ENCODE measurements at places on chromosomes 5 and 9.
A peak's percentile ranks its signal among the peaks of the same experiment; 100 is the strongest.

DNA sequence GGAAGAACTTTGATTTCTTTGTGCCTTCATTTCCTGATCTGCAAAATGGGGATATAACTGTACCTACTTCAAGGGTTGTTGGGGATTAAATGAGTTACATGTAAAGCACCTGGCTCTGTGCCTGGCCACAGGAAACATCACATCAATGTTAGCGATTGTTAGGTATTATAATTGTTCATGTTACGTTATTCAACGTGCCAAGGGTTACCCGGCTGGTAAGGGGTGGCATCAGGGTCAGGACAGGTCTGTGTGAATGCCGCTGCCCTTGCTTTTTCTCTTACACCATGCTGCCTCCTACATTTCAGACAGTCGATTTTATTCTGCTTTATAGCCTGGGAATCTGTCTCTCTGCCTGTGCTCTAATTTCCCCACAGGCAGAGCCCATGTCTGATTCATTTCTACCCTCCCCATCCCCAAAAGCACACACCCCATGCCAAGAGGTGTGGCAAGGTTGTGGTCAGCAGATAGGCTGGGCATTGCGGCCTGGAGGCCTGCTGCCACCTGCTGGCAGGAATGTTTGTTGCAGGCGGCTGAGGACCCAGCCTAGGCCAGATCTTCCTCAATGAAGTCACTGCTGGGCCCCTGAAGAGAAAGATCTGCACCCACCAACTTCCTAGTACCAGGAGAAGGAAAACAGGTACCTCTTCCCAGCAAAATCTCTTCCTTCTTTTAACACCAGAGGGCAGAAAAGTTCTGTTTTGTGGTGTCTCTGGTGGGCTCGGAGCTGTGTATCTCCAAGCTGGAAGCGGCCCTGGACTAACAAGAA is 5.3 kb downstream of the ANKS6 start:
- DNase-seq, result no peak

GRCh38 chr5:41193456-41194205 is 19.7 kb downstream of the C6 start:
- DNase-seq, result no peak

DNA sequence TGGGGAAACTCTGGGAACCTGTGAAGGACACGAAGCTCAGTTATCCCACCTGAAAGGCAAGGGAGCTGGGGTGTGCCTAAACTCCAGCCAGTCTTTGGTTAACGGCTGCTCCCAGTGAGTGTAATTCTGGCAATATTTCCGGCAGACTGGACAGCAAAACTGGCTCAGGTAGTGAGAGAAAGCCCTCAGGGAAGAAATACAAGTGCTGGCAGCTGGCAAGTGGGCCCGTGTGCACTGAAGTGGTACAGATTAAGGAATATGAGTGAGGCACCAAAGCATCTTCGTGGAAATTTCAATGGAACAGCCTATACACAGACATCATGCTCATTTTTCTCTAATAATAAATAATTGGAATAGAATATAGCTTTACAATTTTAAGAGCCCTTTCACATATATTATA is 56.2 kb downstream of the ABHD17B start:
- DNase-seq, result no peak

- DNase-seq, result peak; percentile 48
Measured at GRCh38 chr5:134145779-134146581, 30.8 kb downstream of the SKP1 start.

DNA sequence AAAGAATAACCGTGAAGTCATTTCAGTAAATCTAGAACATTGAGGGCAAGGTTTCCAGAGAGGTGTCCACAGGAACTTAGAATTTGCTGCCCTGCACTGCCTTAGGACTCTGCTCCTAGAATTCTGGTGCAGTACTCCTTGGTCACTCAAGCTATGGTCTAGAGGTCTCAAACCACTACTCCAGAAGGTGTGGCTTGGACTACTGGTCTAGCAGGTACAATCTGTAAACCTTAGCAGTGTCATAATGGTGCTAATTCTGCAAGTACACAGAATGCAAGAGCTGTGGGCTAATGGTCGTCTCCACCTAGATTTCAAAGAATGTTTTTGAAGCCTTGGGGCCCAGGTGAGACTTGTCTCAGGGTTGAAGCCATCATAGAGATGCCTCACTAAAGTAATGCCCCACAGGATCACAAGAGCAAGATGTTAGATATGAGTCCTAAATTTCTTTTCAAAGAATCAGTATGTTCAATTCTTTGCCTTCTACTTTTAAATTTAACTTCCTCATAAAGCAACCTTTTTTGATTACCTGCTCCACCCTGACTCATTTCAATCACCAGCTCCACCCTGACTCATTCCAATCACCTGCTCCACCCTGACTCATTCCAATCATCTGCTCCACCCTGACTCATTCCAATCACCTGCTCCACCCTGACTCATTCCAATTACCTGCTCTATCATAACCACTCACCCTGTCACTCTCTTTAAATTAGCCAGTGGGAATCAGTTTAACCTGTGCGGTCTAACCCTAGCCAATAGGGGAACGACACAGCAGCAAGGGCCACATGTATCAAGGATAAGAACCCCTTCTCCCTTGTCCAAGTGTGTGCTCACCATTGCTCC is 1111.8 kb upstream of the ACO1 start:
- no peak for DNase-seq

DNA sequence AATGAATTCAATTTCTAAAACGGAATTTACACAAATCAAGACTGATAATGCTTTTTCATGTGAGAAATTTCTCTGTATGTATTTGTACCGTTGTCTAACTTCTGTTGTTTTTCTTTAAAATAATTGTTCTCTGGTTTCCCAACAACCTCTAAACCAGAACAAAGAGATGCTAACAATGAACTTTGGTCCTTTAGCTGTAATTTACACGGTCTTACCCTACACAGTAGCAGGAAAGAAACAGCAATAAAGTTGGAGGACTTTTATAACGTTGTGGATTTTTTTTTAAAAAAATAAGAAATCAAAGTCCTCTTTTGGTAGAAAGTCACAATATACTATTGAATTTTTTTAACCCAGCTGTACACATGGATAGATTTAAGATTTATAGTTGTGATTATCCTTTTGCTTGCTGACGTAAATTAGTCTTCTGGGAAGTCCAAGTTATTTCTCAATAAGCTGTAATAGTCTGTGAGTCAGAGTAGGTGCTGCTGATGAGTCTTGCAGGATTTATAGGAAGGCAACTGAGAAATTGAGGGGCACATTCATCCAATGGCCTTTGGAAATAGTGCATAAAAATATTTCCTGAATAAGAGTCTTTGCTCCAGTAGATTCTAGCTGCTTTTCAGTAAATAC is 76.8 kb upstream of the PCSK1 start:
- DNase-seq, result no peak

DNA sequence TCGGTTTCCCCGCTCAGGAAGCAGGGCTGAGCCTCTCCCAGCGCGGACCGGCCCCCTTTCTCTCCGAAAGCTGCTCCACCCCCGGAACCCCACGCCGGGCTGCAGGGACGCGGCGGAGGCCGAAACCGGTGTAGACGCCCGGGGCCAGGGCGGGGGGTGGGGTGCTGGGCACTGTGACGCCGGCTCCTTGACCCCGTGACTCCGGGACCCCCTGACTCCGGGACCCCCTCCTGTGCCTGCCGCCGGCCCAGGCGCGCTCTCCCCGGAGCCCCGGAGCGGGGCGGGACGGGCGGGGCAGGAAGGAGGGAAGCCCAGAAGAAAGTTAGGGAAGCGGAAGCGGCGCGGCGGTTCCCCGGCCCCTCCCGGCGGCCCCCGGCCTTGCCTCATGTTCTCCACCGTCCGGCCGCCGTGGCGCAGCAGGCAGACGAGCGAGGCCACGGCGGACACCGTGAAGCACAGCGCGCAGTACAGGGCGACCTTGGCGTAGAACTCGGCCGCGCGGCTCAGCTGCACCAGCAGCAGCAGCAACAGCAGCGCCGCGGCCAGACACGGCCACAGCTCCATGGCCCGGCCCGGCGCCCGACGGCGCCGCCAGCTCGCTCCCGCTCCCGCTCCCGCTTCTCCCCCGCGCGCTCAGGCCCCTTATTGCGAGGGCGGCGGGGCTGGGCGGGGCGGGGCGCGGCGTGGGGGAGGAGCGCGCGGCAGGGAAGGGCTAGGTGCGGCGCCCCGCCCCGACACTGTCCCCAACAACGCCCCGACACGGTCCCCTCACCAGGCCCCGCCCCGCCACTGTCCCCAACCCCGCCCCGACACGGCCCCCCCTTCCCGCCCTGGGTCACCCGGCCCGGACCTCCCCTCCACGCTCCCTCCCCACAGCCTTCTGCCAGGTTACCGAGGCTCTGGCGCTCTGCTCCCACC is at the start of gene AGPAT2:
AGPAT2 (minus strand) TSS at position 664 of the 918 bp plus-strand sequence; CDS start at position 564, 100 bp downstream.
- DNase-seq, result peak; percentile 9

GRCh38 chr9:18368206-18368605 is 105.7 kb upstream of the ADAMTSL1 start:
- DNase-seq, result no peak

DNA sequence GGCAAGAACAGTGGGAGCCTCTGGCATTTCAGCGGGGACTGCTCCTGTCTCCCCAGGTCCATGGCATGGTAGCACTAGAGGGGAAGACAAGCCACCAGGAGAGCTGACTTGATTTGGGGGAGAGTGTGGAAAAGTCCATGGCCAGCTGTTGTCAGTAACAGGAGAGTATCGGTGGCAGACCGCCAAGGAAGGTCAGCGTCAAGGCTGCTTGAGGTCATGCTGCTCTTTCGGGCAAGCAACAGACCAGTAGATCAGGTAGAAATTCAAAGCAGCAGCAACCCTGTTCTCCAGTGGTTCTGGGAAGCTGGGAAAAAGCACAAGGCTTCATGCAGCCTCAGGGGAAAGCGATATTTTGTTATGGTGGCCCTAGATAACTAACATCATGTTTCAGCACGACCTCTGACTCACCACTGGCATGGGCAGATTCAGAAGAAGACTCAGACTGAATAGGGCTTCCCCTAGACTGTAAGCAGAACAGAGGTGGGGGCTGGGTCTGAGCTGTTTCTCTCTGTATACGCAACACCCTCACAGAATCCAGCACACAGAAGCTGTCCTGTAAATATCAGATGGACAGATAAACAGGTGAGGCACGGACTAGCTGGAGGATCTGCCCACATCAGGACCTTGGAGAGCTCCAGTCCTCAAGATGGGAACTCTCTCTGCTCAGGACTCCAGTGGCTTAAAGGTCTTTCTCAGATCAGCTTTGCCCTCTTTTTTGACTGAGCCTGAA is 35.2 kb upstream of the PLEKHG4B start:
- no peak for DNase-seq

- no peak for DNase-seq
Measured at GRCh38 chr9:7177383-7177782, 419.6 kb downstream of the KDM4C start.

- DNase-seq, result no peak
Measured at GRCh38 chr5:90353254-90353653, 56.3 kb downstream of the CETN3 start.

- no peak for DNase-seq
Measured at GRCh38 chr5:174310243-174310642, 264.7 kb downstream of the NSG2 start.

DNA sequence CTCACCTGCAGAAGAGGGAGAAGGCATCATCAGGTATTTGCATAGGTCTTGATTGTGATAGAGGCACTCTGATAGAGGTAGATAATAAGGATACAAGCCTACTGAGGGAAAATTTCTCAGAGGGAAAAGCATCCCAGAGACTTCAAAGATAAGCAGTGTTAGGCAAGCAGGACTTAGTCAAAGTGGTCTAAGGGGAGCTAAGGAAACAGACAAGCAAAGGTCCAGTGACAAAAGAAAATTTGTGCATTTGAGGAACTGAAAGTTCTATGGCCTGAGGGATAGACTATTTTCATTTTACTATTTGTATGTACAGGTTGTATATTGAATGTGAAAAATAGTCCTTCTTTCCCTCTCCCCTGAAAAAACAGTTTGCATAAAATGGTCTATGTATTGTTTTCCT is 27.4 kb downstream of the OXCT1 start:
- no peak for DNase-seq

DNA sequence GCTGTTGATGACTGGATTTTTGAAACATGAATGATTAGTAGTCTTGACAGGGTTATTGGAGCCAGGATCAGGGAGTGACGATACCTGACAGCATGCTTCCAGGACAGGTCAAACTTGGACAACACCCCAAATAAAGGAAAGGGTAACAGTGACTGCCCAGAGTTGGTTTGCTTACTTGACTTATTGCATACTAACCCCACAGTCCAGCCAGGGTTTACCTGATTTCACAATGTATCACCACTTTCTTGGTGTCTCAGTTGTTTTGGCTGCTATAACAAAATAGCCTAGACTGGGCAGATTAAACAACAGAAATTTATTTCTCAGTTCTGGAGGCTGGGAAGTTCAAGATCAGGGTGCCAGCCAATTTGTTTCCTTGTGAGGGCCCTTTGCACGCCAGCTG is 301.0 kb upstream of the VLDLR start:
- no peak for DNase-seq

DNA sequence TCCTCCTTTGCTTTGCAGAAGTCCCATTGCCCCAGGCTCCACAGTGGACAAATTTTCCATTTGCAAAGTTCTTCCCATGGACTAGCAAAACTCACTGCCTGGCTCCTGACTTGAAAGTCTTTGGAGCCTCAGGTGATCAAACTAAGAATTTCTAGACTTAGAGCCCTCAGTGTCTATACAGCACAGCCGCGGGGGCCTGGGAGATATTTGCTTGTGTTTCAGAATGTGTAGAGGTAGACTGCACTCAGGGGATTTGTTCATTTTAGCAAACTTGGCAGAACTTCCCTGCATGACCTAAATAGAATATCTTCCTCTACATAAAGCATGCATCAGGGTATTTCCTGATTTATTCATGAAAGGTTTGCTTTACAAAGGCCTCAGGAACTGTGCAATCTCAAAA is 384.2 kb upstream of the ZNF462 start:
- no peak for DNase-seq

DNA sequence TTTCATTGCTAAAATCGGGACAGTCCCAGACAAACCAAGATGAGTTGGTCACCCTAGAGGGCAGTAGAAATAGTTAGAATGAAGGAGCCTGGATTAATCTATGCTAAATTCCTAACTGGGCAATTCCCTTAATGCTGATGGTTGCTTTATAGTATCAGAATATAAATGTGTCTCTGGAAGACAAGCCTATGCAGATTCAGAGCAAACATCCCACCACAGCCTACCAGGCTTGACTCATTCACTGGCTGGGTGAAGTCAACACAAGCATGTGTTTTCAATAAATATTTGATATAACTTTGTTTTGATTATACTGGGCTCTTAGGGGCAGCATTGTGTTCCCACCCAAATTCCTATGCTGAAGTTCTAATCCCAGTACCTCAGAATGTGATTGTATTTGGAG is 79.3 kb downstream of the RMI1 start:
- DNase-seq, result no peak

- DNase-seq, result no peak
Measured at GRCh38 chr5:27011274-27011673, 27.1 kb downstream of the CDH9 start.

- DNase-seq, result no peak
Measured at GRCh38 chr9:14441976-14442651, 128.2 kb upstream of the NFIB start.

- DNase-seq, result no peak
Measured at GRCh38 chr9:23581931-23582330, 244.1 kb downstream of the ELAVL2 start.

GRCh38 chr5:1297243-1297642 is 2.4 kb upstream of the TERT start:
- no peak for DNase-seq

- no peak for DNase-seq
Measured at GRCh38 chr5:53366245-53366644, 114.2 kb upstream of the FST start.

- no peak for DNase-seq
Measured at GRCh38 chr5:158140120-158140731, 281.3 kb upstream of the CLINT1 start.
